ENCODE measurements at places on chromosomes 6 and 20.

DNA sequence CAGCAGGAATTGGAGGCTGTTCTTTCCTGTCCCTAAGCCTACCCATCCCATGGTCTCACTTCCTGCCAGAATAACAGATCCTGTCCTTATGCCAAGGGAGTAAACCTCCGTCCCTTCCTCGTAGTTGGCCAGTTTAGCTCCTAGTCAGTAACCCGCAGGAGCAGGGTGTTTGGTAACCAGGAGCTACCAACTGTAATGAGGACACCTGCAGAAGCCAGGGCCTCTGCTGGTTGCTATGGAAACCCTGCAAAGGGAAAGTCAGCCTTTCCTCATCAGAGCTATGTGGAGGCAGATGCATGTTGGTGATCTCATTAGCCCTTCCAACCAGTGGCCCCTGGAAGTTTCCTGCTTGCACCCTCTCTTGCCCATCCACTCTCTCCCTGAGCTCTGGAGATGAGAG, 368.2 kb upstream of the SULF2 start:
- peak; percentile 76 for DNase-seq

DNA sequence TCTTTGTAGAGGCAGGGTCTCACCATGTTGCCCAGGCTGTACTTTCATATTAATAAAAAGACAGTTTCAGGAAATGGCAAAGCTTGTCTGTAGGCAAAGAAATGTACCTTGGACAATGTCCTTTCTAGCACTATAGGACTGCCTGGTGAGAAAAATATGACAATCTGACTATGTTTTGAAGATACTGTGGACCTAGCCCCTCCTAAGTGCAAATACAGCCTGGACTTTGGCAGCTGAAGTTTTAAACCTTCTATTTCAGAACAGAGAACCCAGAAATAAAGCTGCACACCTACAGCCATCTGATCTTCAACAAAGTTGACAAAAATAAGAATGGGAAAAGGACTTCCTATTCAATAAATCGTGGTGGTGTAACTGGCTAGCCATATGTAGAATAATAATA, 18.9 kb upstream of the IL17A start:
- no peak for DNase-seq

DNA sequence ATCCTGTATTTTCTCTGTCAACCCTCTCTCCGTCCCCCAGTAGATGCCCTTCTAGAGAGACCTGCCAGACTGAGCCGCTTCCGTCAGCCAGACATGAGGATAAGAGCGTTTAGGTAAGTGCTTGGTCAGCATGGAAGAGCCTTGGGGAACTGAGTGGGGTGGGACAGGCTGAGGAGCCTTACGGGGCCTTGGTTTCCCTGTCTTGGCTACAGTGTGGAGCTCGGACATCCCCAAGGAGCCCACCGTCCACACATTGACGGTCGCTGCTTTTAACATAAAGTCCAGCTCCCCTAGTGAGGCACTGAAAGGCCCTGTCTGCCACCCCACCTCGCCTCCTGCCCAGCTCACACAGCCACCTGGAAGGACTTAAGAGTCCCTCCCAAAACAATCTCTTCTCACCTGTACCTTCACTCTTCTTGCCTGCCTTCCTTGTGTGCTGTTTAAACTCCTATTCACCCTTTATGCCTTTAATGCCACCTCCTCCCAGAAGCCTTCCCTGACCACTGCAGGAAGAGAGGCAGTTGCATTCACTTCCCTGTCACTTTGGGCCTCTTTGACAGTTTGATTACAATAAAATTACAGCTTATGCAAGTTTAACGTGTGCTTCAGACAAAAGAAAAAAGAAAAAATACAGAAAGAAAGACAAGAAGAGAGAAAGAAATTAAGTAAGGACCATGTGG, 42.3 kb downstream of the PDYN start:
- DNase-seq: no peak

DNA sequence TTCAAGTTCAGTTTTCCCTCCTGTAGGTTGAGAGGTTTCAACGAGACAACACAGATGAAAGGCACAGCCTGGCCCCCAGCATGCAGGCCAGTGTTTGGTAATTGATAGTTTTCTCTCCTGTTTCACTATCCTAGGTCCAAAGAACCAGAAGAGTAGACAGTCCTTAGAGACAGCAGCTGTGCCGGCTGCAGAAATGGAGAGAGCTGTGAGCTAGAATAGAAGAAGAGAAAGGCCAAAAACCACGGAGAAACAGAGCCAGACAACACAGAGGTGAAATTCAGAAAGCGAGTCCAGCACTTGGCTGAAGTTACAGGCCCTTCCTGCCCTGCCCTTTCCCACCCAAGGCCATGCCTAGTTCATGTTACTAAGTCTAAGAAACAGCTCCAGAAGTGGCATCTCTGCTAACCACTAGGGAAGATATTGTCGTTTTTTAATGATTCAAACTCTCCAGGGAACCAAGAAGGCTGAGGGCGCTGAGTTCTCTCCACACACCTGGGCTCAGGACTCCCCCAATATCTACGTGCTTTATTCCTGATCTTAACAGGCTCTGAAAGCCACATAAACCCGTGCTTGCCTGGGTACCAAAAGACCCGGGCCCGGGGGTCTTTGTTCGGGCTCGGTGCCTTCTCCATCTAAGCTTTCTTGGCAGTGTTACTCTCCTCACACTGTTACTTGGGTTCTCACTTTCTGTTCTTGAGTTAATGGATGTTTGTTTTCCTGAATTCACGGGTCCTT, 16.5 kb upstream of the RBPJL start:
- no peak for DNase-seq

DNA sequence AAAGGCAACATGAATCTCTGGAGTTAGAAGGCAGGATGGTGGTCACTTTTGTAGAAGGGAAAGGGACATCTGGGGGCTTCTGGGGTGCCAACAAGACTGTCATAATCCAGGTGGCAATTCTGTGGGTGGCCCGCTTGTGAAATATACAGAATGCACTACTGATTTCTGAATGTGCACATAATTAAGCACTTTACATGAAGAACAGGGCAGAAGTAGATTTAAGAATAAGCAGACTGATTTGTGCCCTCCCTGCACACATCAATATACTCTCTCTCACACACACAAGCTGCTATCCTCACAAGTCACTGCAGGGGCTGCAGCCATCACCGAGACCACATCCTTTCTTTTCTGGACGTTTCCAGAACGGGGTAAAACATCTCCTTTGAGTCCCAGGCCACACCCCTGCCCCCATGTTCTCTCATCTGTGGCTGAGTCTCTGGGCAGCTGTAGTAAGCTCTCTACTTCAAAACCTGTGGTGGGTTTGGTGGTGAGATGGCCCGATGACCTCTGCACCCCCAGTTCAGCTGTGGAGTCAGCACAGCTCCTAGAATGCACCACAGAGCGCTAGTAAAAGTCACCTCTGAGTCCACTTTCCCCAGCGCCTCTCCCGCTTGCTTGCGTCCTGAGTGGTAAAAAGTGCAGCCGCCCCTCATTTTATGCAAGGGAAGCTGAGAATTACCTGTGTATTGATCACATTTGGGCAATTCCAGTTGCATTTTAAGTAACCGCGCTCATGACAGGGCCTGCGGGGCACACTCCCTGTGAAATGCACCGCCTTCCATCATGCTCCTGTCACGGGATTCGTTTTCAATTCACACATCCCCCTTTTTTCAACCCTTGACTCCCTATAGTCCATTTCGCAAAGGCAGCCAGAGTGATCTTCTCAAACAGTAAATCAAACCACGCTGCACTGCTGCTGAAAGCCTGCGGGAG, 115.5 kb downstream of the NFATC2 start:
- DNase-seq: no peak

DNA sequence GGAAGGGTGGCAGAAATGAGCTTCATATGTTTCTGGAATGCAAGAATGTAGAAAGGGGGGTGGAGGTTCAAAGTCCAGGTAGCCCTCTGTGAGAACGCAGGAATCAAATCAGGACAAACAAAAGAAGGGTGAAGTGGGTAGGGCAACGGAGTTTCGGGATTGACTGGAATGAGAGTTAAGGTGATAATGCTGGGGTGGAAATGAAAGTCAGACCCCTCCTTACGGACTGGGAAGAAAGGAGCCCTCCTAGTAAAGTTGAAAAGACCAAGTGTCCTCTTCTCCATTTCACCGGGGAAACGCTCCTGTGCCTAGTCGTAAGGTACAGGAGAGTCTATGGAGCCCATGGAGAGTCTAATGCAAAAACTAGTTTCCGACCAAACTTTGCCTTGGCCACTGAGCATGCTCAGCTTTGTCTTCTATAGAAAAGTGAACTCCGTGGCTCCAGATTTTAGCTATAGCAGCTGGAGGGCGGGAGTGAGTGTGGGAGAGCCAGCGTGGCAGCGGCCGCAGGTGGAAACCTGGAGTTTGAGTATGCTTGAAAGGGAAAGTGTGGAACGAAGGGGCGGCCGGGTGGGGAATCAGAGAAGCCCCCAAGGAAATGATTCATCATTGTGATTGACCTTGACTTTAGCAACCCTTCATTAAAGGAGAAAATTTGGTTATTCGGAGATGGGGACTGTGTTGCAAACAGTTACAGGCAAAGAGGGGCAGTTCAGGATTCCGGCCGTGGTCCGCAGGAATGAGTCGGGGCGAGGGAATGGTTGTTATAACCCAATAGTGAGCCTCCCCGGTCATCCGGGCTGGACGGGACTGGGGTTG, 1.3 kb upstream of the LRRC1 start:
- DNase-seq: no peak

- DNase-seq: no peak
These were observed 193.1 kb downstream of the DOK5 start for GRCh38 chr20:54668271-54669039.

DNA sequence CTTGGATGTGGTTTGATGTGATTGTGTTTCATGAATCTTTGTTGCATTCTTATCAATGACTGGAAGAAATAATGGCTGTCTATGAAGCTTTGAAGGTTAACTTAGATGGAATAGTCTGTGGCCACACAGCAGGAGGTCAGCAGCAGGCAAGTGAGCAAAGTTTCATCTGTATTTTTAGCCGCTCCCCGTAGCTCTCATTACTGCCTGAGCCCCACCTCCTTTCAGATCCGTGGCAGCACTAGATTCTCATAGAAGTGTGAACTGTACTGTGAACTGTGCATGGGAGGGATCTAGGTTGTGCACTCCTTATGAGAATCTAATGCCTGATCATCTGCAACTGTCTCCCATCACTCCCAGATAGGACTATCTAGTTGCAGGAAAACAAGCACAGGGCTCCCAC, 660.2 kb downstream of the EPHA7 start:
- DNase-seq: no peak

GRCh38 chr20:51097351-51098120, 74.6 kb upstream of the KCNG1 start:
- DNase-seq: no peak

DNA sequence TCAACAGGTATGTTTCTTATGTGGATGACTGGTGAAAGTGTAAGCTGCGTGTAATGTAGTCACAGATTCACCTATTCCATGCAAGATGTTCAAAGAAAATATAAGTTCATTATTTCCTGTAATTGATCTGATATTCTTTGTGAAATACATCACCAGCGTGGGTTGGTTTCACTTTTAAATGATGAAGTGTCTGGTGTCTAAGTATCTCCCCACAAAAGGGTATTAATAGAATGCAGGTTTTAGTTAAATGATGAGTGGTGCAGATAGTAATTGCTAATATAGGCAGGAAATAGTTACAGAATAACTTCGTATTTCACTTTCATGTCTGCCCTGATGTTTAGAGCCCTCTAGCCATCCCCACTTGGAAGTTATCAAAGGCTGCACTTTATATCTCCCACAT, 22.2 kb downstream of the PGBD1 start:
- DNase-seq: no peak

DNA sequence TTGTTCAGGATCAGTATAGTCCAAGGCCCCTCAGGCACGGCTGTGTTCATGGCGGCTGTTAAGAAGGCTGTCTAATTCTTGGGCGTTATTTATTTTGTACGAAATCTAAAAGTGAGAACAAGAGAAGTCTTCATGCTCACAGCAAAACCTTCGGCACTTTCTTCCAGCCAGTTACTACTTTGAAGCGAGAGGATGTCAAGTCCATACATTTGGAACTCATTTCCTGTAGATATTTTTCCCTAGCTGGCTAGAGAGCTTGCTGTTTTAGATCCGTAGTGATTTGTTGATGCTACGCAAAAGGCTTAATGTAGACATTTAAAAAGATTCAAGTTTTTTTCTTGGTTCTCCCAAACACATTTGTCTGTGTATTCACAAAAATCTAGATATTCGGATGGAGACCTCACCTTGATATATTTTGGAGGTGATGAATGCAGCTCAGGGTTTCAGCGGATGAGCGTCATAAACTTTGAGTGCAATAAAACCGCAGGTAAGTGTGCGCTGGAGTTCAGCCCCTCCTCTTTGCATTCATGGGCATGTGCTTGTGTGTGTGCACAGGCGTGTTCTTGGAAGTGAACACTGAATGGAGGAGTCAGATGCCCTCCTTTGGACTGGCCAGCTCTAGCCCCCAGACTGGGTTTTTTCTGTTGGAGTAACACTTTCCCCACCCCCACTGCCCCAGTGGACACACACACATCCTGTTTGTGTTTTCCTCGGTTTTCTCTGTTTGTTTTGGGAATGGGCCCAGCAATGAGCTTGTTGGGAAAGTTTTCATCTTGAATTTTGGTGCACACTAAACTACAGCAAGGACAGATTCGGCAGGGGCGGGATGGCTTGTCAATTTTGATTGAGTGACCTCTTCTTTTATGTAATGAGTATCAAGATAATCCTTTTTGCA, 65.4 kb downstream of the IGF2R start:
- DNase-seq: no peak

- no peak for DNase-seq
These were observed 2.0 kb downstream of the FYN start for GRCh38 chr6:111871207-111871606.

DNA sequence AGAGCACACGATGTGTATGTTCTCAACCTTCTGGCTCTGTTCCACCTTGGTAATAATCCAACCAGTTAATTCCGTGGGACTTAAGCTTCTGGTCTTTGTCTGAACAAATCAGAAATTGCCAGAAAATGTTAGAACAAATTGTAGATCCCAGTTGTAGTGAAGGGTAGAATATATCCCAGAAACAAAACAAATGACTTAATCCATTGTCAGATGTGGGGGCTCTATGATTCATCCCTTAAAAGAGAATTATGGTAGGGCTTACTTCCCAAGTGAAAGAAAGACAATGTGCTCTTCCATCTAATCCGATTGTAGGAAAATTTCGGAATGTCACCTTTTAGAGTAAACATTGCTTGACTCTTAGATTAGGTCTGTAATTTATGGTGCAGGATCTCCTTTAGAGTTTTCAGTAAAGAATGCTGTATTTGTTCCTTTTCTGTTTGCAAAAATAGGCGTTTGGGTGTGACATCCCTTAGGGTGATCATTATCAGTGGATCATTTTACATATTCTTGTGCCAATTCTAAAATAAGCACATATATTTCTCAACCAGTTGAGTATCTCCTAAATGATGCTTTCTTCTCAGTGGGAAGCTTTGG, 234.5 kb upstream of the ZNF217 start:
- no peak for DNase-seq

DNA sequence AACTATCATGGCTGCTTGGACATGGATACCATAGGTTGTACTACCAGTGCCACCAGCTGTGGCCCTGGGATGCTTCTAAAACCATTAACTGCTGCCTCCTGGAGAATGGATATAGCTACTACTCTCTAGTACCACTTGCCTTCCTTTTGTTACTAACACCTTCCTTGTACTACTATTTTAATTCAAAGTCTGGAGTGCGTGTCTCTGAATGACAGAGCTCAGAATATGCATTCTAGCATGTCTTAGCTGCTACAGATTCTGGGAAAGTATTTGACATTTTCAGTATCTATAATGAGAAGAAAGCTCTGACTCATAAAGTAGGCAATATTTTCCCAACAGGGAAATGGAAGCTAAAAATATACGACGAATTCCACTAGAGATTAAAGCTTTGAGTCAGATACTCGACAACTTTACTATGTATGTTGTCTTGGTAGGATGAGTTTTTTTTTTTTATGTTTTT, 112.3 kb downstream of the PFDN4 start:
- DNase-seq: no peak

Data from NCI-H1092 (cell line).